ENCODE measurements at places on chromosomes 11 and 22. TPM values are rescaled to one million over a fixed set of nuclear protein-coding genes. Genes with fewer than 3 reads are reported as not detected.

DNA sequence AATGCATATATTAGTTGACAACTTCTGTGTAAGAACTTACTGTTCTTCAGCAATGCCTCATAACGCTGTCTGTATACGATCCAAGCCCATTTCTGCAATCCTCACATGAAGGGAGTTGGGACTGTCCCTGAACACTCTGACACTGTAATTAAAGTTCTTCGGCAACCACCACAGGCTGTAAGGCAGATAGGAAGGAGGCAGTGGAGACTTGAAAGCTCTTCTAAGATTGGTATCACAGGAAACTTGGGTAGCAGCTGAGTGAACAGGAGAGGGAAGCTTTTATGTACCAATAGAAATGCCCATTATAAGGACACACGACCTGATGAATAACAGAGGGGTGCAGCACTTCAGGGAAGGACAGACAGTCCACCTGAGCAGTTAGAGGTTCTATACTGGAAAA, 12.0 kb upstream of the GAB2 start:
- no peak for DNase-seq

Gene YPEL4
- total RNA-seq, result not detected

- DNase-seq, result no peak
Observed at GRCh38 chr11:45048870-45049691, 97.4 kb upstream of the PRDM11 start.

Gene MYBPC3
- not detected for total RNA-seq

DNA sequence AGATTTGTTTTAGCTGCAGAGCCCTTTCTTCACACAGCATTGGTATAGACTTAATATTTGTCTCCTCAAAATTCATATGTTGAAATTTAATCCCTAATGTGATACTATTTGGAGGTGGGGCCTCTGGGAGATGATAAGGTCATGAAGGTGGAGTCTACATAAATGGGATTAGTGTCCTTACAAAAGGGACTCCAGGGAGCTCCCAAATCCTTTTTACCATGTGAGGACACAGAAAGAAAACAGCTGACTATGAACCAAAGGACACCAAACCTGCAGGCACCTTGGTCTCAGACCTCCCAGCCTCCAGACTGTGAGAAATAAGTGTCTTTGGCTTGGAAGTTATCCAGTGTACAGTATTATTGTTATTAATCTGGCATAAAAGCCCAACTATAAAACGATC, 10.2 kb downstream of the SLC35F2 start:
- DNase-seq, result no peak

Gene CPT1B
- total RNA-seq, result 1.00 TPM

Gene CECR2
- total RNA-seq, result not detected

DNA sequence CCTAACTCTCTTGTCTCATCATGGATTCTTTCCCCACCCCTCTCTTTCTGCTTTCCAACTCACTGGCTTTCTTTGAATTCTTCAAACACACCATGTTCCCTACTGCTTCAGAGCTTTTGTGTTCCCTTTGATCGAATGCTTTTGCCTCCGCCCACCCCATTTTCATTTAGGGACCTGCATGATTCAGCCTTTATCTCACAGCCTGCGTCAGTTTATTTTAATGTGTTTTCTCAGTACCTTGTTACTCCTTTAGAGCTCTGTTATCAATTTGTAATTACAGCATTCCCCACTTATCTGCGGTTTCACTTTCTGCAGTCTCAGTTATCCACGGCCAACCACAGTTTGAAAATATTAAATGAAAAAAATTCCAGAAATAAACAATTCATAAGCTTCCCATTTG, 451.3 kb downstream of the METTL15 start:
- no peak for DNase-seq

Gene OR10D3
- total RNA-seq, result not detected

DNA sequence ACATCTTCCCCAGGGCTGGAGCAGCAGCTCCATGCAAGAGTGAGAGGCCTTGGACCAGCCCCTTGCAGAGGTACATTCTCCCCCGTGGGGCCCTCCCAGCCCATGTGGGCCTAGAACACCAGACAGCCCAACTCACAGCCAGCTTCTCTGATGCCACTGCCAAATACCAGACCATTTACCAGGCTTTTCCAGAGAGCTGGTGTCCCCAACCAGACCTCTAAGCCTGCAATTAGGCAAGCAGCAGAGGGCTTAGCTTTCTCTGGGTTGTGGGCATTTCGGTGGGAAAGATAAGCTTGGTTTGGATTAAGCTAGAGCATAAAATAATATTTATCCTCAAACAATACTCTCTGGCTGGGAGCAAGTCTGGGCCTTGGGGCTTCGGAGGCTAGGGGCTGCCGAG, 75.6 kb downstream of the TP53I11 start:
- no peak for DNase-seq

- DNase-seq, result peak; percentile 7
Observed at GRCh38 chr11:93084727-93085505, 112.9 kb downstream of the SLC36A4 start.

- no peak for DNase-seq
Observed at GRCh38 chr22:39943953-39944872, 16.0 kb upstream of the TMA7B start.

Gene PRR33
- not detected for total RNA-seq

Gene E2F8
- total RNA-seq, result 1.5 TPM

DNA sequence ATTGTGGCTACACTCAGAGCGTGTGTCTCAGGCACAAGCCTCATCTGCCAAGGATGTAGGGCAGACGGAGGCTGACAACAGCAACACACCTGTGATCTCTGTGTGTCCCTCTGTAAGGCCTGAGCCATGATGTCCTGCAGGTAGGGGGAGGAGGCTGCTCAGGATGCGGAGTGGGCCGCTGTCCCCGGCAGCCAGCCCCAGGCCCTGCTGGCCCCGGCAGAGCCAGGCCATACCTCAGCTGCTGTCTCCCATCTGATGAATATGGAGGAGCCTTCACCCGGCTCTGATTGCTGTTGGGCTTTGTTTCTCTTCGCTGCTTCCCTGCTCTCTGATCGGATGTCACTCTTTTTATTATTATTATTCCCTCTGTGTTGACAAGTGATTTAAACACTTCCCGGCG, 83.6 kb upstream of the NCAM1 start:
- DNase-seq, result no peak

Gene GSTT2B
- total RNA-seq, result 31.4 TPM

- no peak for DNase-seq
Observed at GRCh38 chr22:30057375-30057774, 22.9 kb upstream of the HORMAD2 start.

Gene NARS2
- total RNA-seq, result 11.6 TPM

Gene LRRC55
- total RNA-seq, result not detected

DNA sequence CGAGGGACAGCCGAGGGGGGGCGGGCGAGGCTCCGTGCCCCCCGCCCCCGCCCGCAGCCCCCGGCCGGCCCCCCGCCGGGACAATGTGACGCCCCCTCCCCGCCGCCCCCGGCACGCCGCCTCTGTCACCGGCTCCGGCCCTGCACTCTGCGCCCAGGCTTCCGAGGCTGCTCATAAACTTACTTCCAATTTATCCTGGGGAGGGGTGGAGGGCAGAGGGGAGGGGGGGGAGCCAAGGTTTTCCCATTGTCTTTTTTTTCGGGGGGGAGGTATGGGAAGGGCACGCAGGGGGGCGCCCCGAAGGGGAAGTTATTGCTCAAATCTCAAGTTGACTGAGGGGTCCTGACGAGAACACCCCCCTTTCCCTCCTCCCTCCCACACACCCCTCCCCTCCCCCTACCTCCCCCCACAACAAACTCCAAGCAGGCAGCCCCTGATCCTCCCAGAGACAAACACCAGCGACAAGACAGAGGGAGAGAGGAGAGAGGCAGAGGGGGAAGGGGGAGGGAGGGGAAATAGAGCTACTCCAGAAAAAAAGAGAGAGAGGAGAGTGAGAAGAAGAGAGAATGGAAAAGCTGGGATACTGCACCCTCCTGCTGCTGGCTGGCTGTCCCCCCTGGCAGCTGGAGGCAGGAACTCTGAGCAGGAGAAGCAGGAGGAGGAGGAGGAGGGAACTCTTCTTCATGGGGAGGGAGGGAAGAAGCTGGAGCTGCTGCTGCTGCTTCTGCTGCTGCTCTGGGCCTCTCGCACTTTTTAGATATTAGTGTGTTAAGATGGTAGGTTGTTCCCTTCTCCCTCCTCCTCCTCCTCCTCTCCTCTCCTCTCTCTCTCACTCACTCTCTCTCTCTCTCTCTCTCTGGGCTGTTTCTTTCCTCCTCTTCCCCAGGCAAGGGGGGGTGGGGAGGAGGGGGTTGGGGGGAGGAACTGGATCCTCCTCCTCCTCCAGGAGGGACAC, 631 bp downstream of the PHF21A start:
- peak; percentile 79 for DNase-seq

GRCh38 chr11:22938691-22939090, 78.4 kb upstream of the CCDC179 start:
- DNase-seq, result no peak

DNA sequence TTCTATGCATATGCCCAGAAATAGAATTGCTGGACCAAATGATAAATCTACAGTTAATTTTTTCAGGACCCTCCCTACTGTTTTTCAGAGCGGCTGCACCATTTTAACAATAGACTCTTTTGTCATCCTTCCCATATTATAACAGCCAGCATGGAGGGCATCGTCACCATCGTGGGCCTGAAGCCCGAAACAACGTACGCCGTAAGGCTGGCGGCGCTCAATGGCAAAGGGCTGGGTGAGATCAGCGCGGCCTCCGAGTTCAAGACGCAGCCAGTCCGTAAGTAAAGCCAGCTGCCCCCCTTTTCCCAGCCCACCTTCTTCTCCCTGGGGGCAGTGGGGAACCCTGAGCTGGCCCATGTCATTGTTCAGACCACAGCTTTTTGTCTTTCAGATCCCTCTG, 79.5 kb upstream of the TTC12 start:
- DNase-seq, result no peak

Gene PRR14L
- total RNA-seq, result 34.3 TPM
